GM20000 (cell line): ENCODE measurements at places on chromosomes 3 and 15.

- no peak for DNase-seq
Measured at GRCh38 chr3:159796744-159797143, 191.9 kb upstream of the IL12A start.

DNA sequence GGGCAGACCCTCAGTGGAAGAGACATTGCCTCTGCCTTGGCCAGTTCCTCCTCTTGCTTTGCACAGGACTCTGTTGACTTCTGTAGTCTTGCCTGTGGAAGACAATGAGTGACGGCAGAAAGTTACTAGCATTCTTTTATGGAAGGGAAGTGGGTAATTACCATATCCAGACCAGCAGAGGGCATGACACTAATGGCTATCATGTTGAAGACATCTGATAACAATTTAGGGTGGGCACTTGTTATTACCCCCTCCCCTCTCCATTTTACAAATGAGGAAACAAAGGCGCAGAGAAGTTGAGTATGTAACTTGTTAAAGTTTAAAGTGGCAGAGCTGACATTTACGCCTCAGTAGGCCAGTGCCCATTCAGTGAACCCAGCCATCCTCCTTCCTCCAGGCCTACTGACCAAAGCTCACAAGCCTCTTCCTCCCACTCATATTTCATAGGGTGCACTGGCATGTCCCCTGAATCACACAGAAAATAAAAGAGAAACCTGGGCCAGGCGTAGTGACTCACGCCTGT is 48.2 kb upstream of the FMN1 start:
- no peak for DNase-seq

- peak; percentile 68 for DNase-seq
Measured at GRCh38 chr3:15055019-15055557, 10.0 kb downstream of the MRPS25 start.

- no peak for DNase-seq
Measured at GRCh38 chr3:72887343-72887704, 522 bp upstream of the GXYLT2 start.

DNA sequence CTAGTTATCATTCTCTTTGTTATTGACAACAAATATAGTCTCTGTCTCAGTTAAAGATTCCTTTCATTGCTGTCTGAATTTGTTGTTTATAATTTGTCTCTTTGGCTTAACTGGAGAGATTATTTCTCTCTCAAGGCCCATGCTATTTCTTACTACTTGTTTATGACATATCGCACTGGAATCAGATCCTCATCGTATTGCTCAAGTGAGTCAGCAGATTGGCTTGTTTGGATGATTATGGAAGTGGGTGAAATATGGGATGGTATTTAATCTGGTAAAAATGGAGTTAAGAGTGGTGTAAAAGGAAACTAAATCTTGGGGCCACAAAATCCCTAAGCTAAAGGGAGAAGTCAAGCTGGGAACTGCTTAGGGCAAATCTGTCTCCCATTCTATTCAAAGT is 613.1 kb downstream of the SI start:
- no peak for DNase-seq

- no peak for DNase-seq
Measured at GRCh38 chr3:146594843-146595482, 10.2 kb downstream of the PLSCR5 start.

- no peak for DNase-seq
Measured at GRCh38 chr15:52984507-52984906, 194.4 kb upstream of the ONECUT1 start.

DNA sequence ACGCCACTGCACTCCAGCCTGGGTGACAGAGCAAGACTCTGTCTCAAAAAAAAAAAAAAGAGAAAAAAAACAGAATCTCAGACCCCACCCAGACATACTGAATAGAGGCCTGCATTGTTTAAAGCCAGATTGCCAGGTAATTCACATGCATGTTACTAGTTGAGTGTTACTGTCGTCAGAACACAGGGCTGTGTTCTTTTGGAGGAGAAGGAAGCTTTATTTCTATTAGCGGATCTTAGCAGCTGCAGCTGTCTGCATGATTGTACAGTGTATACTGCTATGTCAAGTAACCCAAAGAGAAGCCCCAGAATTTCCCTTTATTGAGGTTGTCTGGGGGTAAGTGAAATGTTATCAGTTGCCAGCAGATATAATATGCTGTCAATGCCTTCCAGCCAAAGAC is 496.6 kb upstream of the NAALADL2 start:
- DNase-seq, result no peak

GRCh38 chr3:27166888-27167287 is 202.3 kb downstream of the NEK10 start:
- no peak for DNase-seq

DNA sequence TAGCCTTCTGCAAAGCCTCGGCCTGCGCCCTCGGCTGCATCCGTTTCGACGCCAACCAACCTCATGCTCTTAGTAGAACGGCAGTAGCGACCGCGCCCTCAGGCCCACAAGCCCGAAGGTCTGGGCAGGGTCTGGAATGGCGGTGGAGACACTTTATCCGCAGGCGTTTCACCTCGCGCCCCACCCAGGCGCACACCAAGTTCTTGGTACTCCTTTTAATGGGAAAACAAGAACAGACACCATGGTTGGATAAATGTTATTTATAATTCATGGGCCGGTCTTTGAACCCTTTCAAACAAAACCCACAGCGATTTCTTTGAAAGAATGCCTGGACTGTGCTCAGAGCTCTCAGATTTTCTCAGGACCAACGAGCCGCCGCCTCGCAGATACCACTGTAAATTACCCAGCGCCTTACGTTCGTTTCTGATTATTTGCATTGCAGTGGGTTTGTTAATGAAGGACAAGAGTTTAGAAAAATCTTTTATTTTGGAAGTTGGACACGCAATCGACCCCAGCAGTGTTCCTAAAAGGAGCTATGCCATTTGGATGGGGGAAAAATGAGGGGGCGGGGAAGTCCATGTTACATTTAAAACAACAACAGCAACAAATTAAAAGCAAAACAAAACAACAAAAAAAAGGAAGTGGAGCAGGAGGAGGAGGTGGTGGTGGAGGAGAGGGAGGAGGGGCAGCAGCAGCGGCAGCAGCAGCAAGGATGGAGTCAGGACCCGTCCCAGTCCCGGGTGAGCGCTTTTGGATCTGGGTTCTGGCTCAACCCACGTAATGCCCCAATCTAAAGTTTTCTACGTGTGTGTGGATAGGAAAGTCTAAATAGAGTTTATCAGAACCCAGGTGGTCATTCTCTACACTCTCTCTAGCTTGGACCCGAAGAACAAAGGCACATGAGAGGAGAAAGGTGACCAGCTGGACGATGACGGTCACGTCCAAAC is 993 bp upstream of the ISL2 start:
- peak; percentile 42 for DNase-seq

- DNase-seq, result no peak
Measured at GRCh38 chr15:48373821-48374451, 42.7 kb downstream of the DUT start.

- no peak for DNase-seq
Measured at GRCh38 chr15:56351957-56352506, 13.2 kb upstream of the TEX9 start.

DNA sequence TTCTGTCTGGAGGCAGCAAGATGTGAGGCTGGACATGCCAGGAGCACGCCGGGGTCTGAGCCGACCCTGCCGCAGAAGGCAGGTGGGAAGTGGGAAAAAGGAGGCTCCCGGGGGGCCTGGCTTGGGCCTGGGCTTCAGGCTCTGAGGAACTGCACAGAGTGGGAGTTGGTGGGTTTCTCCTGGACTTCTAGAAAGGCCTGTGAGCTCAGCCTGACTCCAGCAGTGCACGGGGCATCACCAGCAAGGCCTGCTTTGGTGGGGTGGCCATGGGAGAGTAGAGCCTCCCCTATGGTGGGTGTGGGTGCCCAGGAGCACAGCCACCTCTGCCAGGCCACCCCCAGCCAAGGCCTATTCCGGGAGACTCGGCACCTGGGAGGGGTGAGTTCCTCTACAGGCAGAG is 18.1 kb upstream of the SLC41A3 start:
- DNase-seq, result no peak

- DNase-seq, result no peak
Measured at GRCh38 chr3:140341203-140341602, 336.7 kb upstream of the TRIM42 start.

GRCh38 chr15:38860674-38861073 is 296.1 kb upstream of the RASGRP1 start:
- DNase-seq, result no peak

DNA sequence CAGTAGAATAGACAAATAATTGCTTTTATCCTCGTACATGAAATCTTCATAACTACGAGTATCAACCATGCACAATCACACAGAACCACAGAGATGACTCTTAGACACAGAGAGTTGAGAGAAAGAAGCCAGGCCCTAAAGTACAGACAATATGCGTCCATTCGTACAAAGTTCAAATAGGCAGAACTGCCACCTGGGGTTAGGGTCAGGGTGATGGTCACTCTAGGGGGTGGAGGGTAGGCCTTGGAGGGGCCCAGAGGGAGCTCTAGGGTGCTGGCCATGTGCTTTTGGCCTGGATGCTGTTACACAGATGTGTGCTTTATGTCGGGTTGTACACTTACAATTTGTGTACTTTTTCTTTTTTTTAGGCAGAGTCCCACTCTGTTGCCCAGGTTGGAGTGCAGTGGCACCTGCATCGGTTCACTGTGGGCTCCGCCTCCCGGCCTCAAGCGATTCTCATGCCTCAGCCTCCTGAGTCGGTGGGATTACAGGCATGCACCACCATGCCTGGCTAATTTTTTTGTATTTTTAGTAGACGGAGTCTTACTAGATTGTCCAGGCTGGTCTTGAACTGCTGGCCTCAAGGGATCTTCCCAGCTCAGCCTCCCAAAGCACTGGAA is 65.9 kb upstream of the KLF13 start:
- DNase-seq, result no peak

- DNase-seq, result no peak
Measured at GRCh38 chr3:124329723-124330122, 337.8 kb upstream of the ROPN1 start.

DNA sequence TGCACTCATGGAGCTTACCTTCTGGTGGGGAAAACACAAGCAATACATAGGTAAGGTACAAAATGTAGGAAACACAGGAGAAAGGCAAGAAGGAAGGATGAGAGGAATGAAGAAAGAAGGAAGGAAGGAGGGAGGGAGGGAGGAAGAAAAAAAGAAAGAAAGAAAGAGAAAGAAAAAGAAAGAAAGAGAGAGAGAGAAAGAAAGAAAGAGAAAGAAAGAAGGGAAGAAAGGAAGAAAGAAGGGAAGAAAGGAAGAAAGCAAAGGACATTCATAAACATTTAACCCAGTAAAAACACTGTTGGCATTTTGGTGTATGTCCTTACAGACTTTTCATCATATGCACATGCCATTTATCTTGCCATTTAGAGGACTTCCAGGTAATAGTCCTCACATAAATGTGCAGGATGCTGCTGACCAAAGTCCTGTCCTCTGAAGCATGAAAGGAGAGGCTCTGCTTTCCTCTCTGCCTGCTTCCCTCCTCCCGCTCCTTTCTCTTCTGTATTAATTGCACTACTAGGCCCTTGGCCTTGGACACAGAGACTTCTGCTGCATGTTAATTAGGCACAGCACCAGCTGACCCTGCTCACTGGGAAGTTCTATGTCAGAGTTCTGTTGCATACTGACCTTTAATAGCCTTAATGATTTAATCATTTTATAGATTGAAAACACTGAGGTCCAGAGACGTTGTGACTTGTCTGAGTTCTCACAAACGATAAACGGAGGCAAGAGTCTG is 29.7 kb upstream of the NDUFB4 start:
- DNase-seq, result no peak

- DNase-seq, result no peak
Measured at GRCh38 chr3:51986010-51986947, 2.9 kb downstream of the ACY1 start.

DNA sequence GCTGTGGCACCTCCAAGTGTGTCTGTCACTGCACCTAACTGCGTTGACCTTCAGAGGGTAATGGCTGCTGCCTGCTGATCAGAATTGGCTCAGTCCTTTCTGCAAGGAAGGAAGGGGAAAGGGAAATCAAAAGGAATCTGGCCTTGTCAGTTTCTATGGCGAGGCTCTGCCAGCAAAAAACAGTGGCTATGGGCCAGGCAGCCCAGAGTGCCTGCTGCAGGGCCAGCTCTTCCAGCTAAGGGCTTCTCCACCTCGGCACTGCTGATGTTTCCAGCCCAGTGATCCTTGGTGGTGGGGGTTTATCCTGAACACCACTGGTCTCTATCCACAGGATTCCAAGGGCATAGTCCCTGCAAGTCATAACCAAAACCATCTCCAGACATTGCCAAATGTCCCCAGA is 184.3 kb downstream of the TJP1 start:
- no peak for DNase-seq

DNA sequence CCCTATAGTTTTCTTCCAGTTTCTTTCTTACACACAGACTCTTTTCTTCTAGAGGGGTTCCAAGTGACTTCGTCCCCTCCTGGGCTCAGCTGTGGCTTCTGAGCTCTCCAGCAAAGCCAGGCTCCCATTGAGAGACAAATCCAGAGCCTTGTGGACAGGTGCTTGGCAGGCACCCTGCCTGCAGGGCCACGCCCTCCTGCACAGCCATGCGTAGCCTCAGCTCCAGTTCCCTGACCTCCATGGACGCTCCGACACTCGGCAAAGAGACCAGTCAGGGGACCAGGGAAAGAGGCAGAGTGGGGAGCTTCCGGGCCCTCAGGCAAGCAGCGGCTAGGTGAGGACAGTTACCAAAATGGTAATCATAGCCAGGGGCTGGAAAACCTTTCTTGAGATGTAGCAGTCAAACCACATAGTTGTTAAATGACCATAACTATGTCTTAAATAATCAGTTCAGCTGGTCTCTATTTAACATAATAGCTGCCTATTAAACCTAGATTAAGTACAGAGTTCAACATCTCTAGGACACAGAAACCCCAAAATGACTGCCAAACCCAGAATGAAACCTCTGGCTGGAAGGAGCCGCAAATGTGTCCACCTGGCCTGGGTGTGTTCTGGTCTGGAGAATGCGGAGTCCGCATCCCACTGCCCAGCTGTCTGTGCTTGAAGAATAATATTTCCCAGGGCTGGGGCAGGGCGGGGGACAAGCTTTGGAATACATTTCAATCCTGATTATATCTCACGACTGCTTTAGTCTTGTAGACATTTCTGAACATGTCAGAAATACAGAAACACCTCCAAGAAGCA is 69.3 kb upstream of the RGMA start:
- DNase-seq, result no peak

GRCh38 chr15:25735550-25736384 is 127.4 kb downstream of the ATP10A start:
- DNase-seq, result no peak

GRCh38 chr3:179181021-179181472 is 32.9 kb downstream of the PIK3CA start:
- DNase-seq, result peak; percentile 22

DNA sequence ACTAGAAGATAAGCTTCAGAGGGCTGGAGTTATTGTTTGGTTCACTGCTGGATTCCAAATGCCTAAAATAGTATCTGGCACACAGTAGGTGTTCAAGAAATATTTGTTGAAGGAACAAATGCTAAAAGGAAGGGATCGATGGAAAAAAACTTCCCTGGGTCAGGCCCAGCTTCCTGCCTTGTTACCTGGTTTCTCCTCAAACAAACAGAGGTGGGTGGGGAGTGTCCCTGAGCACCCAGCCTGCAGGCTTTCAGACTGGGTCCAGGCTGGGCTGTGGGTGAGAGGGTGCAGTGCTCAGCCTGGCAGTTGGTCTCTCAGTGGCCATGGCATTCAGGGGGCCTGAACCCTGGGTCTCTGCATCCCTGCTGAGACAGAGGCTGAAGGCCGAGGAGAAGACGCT is 14.4 kb upstream of the STRA6 start:
- no peak for DNase-seq

GRCh38 chr3:40524222-40524567 is 565 bp upstream of the ZNF621 start:
- no peak for DNase-seq

- no peak for DNase-seq
Measured at GRCh38 chr3:38203690-38204089, 38.4 kb downstream of the OXSR1 start.

- DNase-seq, result no peak
Measured at GRCh38 chr3:152120601-152121269, 148.0 kb upstream of the MBNL1 start.
